ENCODE measurements at places on chromosomes 13 and 19.

- DNase-seq: no peak
These were observed 152.3 kb downstream of the TM9SF2 start for GRCh38 chr13:99653526-99653925.

DNA sequence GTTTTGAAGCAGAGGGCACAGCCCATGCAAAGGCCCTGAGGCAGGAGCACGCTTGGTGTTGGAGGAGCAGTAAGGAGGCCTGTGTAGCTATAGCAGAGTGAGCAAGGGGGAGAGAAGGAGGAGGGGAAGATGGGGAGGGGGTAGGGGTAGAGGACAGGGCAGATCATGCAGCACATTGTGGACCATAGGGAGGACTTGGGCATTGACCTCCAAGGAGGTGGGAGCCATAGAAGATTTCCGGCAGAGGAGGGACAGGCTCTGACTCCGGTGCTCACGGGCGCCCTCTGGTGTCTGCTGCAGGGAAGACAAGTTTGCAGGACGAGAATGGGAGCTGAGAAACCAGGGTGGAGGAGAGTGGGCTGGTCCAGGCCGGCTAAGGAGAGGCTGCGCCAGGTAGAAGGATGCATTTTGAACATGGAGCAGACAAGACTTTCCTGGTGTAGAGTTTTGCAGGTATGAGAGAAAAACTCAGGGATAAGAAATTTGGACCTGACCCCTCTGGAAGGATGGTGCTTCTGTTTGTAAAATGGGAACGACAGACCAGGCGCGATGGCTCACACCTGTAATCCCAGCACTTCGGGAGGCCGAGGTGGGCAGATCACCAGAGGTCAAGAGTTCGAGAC lies 13.7 kb upstream of the CREB3L3 start:
- DNase-seq: peak; percentile 91

GRCh38 chr19:12611361-12611699 lies 610 bp downstream of the ZNF791 start:
- DNase-seq: no peak

DNA sequence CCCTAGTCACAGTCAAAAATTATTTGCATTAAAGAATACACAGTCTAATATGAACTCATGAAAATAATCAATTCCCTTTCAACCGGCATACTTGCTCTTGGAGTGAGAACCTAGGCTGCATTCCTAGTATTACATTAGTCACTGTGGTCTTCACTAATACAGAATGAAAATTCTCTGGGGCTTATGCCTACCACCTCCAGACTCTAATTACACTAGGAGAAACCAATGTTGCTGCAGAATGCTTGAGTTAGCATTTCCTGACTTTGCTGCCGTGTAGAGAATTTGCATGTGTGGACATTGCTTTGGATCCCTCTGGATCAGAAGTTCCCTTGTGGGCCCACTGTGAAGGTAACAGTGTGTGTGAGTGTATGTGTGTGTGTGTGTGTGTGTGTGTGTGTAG lies 87.8 kb downstream of the CCNA1 start:
- DNase-seq: no peak

- DNase-seq: no peak
These were observed at the start of gene LRP3 for GRCh38 chr19:33193865-33194362. Gene LRP3, plus strand, starts transcription at chr19:33194330. Its CDS starts 456 bp downstream, at chr19:33194786.

DNA sequence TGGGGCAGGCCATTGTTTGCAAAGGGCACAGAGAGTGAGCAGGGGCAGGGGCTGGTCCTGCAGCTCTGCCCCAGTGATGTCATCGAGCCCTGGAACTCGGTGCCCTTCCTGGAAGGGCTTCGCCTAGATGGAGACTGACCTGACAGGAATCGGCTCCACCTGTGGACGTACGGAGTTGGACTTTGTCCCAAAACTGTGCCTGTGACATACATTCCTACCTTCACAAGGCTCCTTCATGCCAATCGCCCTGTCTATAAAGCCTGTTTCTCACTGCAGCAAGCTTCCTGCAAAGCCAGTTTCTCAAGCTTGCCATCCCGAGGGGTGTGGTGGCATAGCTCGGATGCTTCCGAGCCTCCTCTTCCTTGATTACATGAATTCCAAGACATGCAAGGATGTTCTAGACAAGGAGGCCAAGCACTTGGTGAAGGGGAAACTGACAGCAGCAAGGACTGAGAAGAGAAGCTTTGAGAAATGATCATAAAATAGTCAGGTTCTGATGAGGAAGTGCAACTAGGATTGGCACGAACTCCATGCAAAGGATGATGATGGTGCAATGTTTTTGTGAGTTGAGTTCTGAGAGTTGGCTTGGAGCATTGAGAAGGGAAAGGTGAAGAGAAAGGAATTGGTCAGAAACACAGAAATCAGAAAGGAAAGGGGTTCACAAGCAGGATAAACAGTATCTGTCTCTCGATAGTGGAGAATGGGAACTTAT lies 73.6 kb upstream of the STK24 start:
- no peak for DNase-seq
